ENCODE measurements at places on chromosomes 16 and 17. TPM values are rescaled to one million over a fixed set of nuclear protein-coding genes. Genes with fewer than 3 reads are reported as not detected.

Gene B4GALNT2
- not detected for total RNA-seq

- DNase-seq, result no peak
Measured at GRCh38 chr17:48878920-48879898, 13.4 kb upstream of the ATP5MC1 start.

Gene TP53TG3
- not detected for total RNA-seq

DNA sequence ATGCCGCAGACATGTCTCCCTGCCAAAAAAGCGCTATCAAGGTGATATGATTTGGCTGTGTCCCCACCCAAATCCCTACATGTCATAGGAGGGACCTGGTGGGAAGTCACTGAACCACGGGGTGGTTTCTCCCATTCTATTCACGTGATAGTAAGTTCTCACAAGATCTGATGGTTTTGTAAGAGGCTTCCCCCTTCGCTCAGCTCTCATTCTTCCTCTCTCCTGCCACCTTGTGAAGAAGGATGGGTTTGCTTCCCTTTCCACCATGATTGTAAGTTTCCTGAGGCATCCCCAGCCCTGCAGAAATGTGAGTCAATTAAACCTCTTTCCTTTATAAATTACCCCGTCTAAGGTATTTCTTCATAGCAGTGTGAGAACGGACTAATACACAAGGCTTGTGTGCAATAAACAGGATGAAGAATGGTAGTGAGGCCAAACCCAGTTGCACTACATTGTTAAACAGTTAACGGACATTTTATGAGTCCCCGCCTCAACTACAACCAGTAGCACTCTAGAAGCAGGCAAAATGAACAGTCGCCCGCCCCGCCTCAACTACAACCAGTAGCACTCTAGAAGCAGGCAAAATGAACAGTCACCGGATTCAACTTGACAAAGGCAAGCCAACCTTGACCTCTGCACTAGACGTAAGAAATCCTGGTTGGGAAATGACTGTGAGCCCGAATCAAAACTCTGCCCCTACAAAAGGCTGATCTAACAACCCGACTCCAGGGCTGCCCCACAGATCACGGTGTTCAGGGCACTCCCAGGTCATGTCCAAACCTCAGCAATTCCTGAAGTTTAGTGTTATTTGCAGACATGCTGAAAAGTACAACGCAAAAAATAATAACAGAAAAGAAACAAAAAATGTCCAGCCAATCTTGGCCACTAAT lies 26.3 kb downstream of the VPS53 start:
- DNase-seq, result no peak

DNA sequence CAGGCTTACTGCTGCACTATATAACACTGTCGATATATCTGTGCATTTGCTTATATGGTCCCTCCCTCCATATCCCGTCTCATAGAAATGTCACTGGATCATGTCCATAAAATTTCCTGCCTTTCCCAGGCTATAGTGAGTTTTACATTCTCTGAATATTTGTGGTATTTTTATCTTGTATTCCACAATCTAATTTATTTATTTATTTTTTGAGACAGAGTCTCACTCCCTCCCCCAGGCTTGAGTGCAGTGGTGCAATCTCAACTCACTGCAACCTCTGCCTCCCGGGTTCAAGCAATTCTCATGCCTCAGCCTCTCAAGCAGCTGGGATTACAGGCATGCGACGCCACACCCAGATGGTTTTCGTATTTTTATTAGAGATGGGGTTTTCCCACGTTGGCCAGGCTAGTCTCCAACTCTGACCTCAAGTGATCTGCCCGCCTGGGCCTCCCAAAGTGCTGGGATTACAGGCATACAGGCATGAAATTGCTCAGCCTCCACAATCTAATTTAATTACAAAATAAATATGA lies 12.9 kb downstream of the TRIM37 start:
- DNase-seq, result peak; percentile 41

GRCh38 chr16:57574086-57574485 lies 31.6 kb downstream of the ADGRG5 start:
- DNase-seq, result no peak

- peak; percentile 96 for DNase-seq
Measured at GRCh38 chr17:68035131-68035522, 408 bp upstream of the KPNA2 start.

Gene PLD6
- 7.3 TPM for total RNA-seq

GRCh38 chr16:454397-454940 lies 29.0 kb downstream of the RAB11FIP3 start:
- DNase-seq, result no peak

- DNase-seq, result peak; percentile 44
Measured at GRCh38 chr17:82912484-82913089, 72.8 kb upstream of the ZNF750 start.

DNA sequence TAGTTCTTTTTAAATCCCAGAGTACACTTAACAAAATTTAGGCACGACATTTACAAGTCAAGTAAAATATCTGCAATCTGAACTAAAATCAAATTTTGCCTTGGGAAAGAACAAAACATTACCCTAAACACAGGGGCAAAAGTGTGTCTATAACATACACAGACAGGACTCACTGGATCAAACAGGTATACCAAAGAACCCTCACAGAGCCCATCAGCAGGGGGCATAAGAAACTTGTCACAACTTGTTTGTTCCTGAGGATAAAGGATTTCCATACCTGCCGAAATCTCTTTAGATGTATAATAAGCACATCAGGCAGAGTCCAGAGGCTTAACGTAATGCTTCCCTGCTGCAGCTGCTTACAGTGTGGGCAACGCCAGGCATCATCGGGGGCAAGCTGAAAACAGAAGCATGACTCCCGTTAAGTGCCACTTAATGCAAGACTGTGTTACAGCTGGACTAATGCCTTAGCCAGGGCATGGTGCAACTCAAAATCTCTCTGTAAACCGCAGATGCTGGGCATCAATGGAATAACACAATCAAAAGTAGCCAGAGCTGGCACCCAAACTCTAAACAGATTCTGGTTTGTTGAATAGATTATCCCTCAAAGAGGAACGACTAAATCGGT lies 67.0 kb downstream of the USP31 start:
- DNase-seq, result no peak

Gene SEPTIN12
- total RNA-seq, result not detected

- DNase-seq, result no peak
Measured at GRCh38 chr16:3071655-3072054, 6.2 kb downstream of the IL32 start.

Gene ZNF652
- 19.2 TPM for total RNA-seq

DNA sequence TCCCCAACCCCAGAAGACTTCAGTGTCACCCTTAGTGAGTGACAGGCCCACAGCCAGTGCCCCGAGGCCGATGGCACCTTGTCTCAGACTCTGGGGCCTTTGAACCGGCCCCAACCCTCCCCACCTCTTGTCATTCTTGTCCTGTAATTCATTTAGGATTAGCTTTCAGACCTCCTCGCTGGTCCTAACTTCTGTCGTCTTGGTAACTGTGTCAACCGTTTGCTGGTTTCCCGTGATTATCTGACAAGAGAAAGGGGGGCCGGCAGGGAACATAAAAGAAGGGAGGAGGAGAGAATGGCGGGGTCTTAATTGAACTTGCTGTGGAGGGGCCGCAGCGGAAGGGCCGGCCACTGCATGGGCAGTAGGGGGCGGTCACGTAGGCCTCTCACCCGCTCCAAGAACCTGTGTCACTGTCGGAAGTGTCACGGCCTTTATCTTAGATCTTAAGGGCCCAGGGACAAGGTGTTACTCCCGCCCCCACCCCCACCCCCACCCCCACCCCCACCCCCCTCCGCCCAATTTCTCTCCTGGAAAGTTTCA lies 46.5 kb upstream of the GSE1 start:
- DNase-seq, result no peak

Gene TM4SF5
- total RNA-seq, result not detected

DNA sequence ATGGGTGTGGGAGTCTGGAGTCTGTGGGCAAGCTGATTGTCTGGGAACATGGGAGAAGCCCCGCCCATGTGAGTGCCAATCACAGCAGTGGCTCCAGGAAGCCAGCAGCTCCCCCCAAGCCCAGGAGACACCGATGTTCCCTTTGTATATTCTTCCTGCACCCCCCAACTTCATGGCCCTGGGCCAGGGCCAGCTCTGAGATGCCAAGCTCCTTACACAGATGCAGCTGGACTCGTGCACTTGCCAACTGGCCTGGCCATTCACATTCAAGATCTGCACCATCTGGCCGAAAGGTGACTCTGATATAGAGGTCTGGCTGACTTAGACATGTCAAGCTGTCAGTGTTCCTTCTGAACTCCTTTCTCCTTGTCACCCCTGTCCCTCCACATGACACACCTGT lies 50.5 kb downstream of the CACNG5 start:
- no peak for DNase-seq

Gene CACNG3
- not detected for total RNA-seq

- DNase-seq, result no peak
Measured at GRCh38 chr16:71201556-71201955, 29.0 kb downstream of the HYDIN start.

Gene KSR1
- 9.5 TPM for total RNA-seq

Gene HASPIN
- total RNA-seq, result 0.33 TPM

DNA sequence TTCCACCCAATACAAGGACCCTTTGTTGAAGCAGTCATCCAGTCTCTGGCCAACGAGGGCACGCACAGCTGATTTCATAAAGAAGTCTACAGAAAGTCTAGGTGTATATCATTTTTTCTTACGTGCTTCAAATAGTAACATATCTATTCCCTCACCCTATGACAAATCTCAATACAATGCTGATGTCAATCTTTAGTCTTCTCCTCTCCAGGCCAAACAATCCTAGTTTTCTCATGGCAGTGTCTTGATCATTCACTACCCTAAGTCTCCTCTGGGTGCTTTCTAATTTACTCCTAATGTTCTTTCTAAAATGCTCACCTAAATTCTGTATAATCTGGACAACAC lies 92.6 kb downstream of the CACNG1 start:
- DNase-seq, result no peak

Gene RPTOR
- total RNA-seq, result 21.8 TPM

Gene CRYM
- 147 TPM for total RNA-seq

Gene CD300H
- not detected for total RNA-seq

DNA sequence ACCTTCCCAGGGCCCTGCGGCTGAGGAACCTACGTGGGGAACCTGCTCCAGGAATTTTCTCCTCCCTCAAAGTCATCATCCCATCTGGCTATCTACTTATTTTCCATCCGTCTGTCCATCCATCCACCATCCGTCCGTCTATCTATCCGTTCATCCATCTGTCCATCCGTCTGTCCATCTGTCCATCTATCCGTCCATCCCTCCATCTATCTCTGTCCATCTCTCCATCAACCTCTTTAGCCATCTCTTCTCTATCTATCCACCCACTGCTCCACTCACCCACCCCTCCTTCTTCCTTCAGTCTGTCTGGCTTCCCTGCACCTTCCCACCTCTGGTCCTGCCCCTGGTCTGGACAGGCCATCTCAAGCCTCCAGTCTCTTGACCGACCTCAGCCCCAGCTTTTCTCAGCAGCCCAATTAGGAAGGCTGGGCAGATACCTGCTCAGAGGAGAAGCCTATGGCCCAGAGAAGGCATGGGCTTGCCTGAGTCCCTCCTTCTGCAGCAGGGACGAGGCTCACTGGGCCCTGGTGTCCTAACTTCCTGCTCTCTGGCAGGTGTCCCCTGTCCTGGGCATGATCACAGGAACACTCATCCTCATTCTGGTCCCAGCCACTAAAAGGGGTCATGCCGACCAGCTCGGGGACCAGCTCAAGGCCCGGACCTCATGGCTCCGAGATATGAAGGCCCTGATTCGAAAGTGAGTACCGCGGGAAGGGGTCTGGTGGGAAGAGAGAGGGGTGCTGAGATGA lies 23.0 kb downstream of the MYBBP1A start:
- DNase-seq, result no peak

Gene KATNIP
- 12.0 TPM for total RNA-seq

Gene TOM1L1
- total RNA-seq, result 9.0 TPM

DNA sequence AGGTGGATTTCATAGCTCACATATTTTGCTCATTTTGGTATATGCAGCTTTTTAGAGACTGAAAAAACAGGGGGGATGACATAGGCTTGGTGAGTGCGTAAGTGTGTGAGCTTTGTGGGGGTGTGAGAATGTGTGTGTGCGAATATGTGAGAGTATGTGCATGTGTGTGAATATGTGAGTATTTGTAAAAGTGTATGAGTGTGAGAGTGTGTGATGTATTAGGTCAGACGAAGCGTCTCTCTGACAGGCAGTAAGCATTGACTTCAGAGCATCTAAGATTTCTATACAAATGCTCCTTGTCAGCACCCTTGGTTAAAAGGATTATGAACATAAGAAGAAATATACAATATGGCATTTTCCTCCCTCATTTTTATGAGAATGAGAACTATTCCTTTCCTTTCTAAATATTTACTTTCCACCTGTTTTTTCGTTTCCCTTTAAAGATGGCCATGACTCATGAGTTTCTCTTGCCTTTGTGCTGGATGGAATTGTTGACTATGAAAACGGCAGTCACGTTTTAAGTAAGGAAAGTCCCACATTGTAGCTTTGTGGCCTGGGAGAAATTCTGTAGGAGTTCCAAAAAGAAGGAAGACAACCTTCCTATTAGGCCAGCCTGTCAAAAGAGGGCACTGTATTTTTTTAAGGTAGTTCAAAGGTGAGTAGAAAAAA lies 276.4 kb downstream of the FOXL1 start:
- no peak for DNase-seq

Gene CCL17
- not detected for total RNA-seq

Gene GSG1L
- total RNA-seq, result 3.4 TPM

DNA sequence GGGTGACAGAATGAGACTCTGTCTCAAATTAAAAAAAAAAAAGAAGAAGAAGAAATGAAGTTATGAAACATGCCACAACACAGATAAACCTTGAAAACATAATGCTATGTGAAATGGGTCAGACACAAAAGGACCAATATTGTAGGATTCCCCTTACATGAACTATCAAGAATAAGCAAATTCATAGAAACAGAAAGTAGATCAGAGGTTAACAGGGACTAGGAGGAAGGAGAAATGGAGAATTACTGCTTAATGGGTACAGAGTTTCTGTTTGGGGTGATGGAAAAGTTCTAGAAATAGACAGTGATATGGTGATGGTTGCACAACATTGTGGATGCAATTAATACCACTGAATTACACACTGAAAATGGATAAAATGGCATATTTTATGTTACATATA lies 16.3 kb downstream of the RANBP10 start:
- DNase-seq, result no peak

DNA sequence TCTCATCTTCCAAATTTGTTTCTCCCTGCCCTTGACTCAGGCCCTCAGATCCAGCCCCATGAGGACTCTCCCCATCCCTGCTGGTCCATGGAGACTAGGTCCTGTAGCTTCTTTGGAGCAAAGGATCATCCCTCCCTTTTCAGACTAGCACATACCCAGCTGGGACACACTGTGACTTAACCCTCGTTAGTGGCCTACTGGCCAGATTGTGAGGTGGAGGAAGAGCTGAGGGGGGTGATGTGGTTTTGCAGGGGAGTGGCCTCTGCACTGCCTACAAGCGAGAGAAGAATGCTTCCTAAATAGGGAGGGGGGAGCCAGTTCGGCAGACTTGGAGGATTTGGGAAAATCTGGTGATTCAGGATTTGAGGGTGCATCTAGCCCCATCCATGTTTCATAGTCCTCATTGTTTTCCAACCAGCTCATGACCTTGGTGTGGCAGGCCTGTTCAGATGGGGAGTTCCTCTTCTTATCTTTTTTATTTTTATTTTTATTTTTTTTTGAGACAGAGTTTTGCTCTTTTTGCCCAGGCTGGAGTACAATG lies 47.8 kb upstream of the SLC47A1 start:
- DNase-seq, result no peak

Data from left ventricle myocardium inferior (tissue), 1 donor.